Stimulated activated CD4-positive, alpha-beta T cell treated with anti-CD3 and anti-CD28 coated beads, TNF-alpha, amount 100 ng/mL, for 48 hours (primary cell): ENCODE measurements at places on chromosomes 7 and 10.

DNA sequence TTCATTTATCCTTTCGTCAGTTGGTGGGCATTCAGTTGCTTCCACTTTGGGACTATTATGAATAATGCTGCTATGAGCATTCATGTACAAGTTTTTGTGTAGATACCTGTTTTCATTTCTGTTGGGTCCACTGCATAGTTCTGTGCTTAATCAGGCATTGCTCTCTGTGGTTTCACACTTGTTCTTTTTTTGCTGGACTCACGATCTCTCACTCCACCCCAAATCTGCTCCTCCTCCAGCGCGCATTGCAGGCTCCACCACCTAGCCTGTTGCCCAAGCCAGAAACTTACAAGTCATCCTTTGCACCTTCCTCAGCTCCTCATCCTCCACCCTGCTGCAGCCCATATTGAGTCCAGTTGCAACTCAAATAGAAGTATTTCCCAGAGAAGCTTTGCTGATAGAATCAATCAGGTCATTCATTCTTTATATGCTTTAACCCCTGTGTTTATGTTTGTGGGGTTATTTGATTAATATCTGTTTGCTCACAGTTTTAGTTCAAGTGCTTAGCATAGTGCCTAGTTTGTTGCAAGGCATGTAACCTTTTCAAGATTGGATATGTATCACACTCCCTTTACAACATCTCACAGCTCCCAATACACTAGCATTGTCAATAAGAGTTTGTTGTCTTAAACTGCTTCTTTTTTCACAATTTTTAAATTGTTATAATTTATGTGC is 16.6 kb upstream of the AFAP1L2 start:
- no peak for DNase-seq

DNA sequence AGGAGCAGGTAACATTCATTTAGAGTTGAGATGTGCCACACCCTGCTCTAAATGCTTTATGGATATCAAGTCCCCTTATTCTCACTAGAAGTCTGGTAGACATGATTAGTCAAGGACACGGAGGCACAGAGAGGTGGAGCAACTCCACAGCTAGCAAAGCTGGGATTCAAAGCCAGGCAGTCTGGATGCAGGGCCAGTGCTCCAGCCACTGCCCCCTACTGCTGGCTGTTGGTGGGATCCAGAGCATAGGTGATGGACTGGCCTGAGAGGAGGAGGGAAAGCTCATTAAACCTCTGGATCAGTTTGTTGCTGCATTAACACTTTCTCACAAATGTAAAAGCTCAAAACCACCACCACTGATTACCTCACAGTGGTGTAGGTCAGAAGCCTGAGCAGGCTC is 22.6 kb upstream of the KBTBD2 start:
- DNase-seq = no peak

GRCh38 chr7:154997840-154998370 is 5.0 kb downstream of the PAXIP1 start:
- no peak for DNase-seq

GRCh38 chr7:101691822-101692384 is 62.8 kb upstream of the MYL10 start:
- no peak for DNase-seq

DNA sequence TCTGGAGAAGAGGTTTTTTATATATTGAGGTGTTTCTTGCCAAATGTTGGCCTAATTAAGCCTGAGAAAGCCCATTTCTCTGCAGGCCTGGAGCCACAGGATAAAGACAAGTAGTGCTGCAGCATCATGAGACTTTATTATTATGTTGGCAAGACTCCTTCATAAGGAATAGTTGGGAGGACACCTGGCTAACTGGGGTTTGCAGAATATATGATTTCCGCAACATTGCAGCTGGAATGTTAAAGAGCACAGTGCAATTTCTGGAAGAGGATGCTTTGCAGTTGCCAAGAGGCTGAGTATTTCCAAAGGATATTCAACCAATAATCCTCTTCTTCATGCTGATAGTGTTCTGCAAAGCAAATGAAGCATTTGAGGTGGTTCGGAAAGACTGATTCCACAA is 1512.8 kb upstream of the LRRTM3 start:
- no peak for DNase-seq

- DNase-seq = no peak
Measured at GRCh38 chr10:29715296-29715695, 80.5 kb upstream of the SVIL start.

- no peak for DNase-seq
Measured at GRCh38 chr10:74500026-74500704, 326.2 kb upstream of the KAT6B start.

GRCh38 chr10:70148516-70148915 is 2.0 kb upstream of the TYSND1 start:
- no peak for DNase-seq

DNA sequence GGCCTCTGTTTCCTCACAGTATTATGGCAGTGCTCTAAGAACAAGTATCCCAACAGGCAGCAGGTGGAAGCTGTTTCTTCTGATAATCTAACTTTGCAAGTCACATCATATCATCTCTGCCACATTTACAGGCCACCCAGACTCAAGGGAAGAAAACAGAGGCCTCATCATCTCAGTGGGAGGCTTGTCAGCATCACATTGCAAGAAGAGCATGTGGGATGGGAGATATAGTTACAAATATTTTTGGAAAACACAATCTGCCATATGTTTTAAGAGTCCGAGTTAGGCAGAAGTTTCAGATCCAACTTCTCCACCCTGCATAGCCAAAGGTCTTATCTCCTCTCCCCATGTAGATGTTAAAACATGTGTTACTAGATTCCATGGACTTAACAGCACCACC is 130.4 kb upstream of the PDE1C start:
- DNase-seq = no peak

GRCh38 chr10:11218395-11218794 is 200.7 kb downstream of the CELF2 start:
- no peak for DNase-seq

- no peak for DNase-seq
Measured at GRCh38 chr10:75108684-75109458, 2.6 kb upstream of the SAMD8 start.

DNA sequence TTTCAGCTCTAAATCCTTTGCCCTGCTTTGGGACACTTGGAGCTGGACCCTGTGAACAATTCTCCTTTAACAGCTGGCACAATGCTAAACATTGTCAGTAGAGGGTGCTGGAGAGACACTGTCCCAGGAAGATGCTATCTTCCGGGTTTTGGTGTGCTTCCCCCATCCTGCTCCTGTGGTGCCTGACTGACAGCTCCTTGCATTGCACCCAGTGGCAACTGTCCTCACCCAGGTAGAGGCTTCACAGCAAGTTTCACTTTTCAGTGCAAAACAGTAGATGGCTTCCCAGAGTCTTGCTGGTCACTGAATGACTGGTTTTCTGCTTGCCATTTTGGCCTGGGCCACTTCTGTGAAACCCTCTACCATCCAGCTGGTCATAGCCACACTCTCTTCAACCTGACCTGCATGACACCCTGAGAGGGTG is 77.3 kb downstream of the CDC14C start:
- no peak for DNase-seq

DNA sequence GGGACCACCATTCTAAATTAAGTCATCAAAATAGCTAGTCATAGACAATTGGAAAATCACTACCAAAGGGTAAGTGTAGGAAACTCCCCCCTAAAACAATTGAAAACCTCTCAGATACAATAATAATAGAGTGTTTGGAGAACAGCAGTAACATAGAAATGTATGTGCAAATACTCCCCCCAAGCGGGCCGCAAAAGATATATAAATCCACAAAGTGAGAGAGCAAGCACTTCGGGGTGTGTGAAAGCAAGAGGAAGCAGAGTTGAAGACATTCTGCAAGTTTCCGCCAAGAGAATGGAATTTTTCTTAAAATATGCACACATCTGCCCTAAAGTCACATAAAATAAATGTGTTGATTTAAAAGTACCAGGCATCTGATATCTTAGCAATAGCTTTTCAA is 33.3 kb downstream of the CHCHD3 start:
- DNase-seq = no peak

- DNase-seq = no peak
Measured at GRCh38 chr7:133061357-133061756, 20.5 kb downstream of the CHCHD3 start.

DNA sequence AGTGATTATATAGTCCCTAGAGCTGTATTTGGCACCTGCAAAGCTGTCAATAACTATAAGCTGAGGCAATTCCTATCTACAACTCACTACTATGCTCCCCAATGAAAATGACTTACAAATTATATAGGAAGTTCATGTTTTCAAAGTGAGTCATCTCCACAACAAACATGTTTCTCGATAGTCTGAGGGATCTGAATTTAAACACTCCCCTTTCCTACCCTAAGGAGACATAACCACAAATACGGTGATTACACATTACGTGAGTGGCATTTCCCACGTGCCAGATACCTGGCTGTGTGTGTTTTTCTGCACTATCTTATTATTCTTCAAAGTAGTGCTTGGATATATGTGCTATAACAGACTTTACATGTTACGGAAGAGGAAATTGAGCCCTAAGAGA is 122.5 kb upstream of the C1QL3 start:
- DNase-seq = no peak

GRCh38 chr7:82156168-82156567 is 287.4 kb downstream of the CACNA2D1 start:
- DNase-seq = no peak

DNA sequence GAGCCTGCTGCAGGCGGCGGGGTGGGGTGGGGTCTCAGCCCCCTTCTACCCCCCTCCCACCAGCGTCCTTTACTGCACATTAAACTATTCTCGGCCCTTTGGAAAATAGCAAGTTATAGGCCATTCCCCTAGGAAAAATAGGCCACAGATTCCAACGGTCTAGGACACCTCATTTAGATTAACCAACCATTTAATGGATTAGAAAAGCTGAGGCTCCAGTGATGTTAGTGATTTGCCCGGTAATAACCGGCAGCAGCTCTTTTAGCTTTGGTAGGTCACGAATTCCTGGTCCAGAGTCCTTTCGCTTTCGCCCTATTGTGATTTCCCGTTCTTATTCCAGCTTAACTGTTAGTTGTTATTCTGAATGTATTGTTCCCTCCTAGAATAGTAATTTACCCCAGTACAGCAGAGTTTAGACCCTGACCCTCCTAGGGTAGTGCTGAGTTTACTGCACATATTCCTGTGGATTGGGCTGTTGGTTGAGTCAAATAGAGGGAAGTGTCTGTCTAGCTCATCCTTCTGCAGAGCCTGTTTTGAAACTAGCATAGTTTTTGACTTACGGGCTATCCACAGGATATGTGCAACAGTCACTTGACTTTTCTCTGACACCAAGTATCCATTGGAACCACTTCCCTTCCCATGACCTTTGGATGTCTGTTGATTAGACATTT is 754 bp downstream of the GSTO1 start:
- no peak for DNase-seq

- DNase-seq = no peak
Measured at GRCh38 chr7:150621376-150621775, 10.8 kb downstream of the GIMAP6 start.

DNA sequence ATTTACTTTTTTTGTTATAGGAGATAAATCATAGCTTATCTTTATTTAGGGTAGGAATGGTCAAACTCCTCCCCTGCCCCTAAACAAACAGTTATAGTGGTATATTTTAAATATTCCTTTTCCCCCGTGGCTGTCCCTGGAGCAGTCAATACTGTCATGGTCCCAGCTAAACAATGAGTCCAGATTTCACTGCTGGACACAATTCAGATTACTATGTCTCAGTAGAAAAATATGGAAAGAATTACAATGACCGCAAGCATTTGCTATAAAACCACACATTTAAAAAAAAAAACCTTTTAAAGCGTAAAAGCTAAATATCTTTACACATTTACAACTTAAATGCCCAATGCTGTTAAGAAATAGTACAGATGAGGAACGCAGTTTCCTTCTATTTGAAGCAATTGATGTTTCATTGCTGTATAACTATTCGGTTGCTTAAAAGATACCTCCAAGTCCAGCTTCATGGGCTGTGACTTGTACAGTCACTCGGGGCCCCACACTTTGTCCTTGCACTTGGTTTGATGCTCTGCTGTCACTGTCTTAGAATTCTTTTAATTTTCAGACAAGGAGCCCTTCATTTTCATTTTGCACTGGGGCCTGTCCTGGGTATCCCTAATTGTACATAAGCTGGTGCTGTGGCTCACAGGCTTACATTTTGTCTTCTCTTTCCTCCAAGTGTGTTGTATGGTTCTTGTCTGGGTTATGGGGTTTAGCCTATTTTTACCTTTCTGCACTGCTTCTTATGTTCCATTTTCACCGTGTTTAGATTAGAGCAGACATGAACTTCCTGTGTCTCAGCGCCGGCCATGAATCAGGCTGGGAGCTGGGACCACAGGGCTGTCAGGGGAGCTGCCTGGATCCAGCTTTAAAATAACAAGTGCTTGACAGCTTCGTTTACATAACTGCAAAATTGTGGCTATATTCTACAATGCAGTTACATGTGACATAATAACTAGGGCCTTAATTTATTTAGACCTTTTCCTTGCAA is 530.2 kb upstream of the FZD8 start:
- DNase-seq = no peak
